ENCODE measurements at places on chromosomes 11 and 22. TPM values are rescaled to one million over a fixed set of nuclear protein-coding genes. Genes with fewer than 3 reads are reported as not detected.

NAV2 gene
- total RNA-seq = 0.27 TPM

OR2AT4 gene
- total RNA-seq = under 0.01 TPM

LGALS12 gene
- total RNA-seq = 1.9 TPM

MFRP gene
- not detected for total RNA-seq

MMP1 gene
- total RNA-seq = not detected

KCNK7 gene
- 1.3 TPM for total RNA-seq

C11orf65 gene
- total RNA-seq = under 0.01 TPM

C22orf31 gene
- total RNA-seq = not detected

SLC22A9 gene
- not detected for total RNA-seq

RFPL2 gene
- not detected for total RNA-seq
